ENCODE measurements at places on chromosomes 13 and 19.
A peak's percentile ranks its signal among the peaks of the same experiment; 100 is the strongest.

DNA sequence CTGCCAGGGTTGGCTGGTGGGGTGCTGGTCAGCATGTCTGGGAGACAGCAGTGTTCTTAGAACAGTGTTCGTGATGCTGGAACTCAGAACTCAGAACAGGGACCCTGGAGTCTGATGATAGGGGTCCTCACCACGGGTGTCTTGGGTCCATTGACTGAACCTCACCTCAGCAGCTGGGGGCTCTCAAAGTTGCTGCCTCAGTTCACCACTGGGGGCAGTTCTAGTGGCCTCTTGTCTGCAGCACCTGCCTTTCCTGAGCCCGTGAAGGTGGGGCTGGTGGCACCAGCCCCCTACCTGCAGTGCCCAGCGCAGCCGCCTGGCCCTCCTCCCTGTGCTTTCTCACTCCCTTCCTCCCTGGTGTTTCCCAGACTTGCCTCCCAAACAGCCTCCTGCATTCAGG is 28.5 kb downstream of the SAFB start:
- H3K4me3 ChIP-seq: no peak overlapping the region
- H3K27me3 ChIP-seq: no peaks in the 10 kb centered on the region
- peaks cover 82% of the 10 kb centered on the region for H3K36me3 ChIP-seq
- peaks cover 4% of the 10 kb centered on the region for H3K4me1 ChIP-seq
- DNase-seq: no peak

- no peak overlapping the region for H3K27ac ChIP-seq
- H3K4me3 ChIP-seq: no peak overlapping the region
- no peaks in the 10 kb centered on the region for H3K36me3 ChIP-seq
- peaks cover 3% of the 10 kb centered on the region for H3K4me1 ChIP-seq
These were observed 36.4 kb upstream of the IGFL4 start for GRCh38 chr19:46076951-46077814.

DNA sequence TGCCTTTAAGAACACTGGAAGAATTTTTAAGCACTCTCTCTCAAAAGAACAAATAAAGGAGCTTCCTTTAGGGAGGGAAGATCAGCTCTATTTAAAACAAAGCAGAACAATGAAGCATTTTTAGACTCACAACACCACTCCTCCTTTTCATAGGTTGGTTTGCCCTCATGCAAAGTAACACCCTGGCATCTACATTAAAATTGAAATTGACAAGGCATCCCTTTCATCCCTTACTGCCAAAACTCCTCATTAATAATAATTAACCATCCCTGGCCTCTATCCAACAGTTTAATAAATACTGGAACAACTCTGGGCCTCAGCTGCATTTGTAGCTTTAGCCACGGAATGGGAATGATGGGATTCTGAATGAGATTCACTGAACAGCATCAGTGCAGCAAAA is 929.1 kb downstream of the PCDH9 start:
- no peaks in the 10 kb centered on the region for H3K36me3 ChIP-seq
- no peaks in the 10 kb centered on the region for H3K27me3 ChIP-seq
- no peak for DNase-seq

DNA sequence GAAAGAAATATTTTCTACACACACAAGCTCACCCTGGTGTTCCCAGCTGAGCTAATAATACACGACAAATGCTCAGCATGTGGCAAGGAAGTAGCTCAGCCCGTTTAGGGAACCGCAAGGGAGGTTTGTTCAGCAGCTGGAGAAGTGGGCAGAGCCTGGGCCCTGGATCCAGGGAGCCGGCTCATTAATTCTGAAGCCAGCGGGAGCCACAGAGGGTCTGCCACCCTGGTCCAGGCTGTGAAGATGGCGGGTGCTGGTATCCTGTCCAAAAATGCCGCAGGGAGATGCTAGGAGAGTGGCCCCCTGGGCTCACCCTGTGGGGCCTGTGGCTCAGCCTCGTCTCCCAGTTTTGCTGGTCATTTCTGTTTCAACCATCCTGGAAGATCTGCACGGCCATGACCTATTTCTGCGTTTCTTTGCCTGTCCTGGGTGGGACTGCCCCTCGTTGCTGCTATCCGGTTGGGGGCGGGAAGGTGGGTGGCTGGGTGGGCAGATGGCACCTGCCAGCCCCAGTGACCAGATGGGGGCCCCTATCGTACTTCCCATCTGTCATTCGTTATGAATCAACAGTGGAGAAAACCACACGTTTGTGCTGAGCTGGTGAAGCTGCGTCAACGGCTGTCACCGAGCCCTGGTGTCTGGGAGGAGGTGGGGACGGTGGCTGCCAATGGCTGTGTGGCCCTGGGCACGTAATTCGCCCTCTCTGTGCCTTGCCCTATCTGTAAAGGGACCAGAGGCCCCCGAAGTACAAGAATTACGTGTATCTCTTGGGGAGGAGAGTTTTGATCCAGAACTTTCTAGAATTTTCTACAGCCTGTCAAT is 2.7 kb upstream of the GNA15 start:
- no peaks in the 10 kb centered on the region for H3K27me3 ChIP-seq
- no peaks in the 10 kb centered on the region for H3K36me3 ChIP-seq
- H3K4me1 ChIP-seq: no peaks in the 10 kb centered on the region
- H3K4me3 ChIP-seq: no peak overlapping the region
- no peak overlapping the region for H3K27ac ChIP-seq
- peak; percentile 62 for DNase-seq

- H3K27ac ChIP-seq: no peak overlapping the region
- H3K4me1 ChIP-seq: no peaks in the 10 kb centered on the region
- no peak overlapping the region for H3K4me3 ChIP-seq
- H3K27me3 ChIP-seq: no peaks in the 10 kb centered on the region
- DNase-seq: no peak
These were observed 56.1 kb upstream of the F7 start for GRCh38 chr13:113049521-113049941.

GRCh38 chr19:2987797-2988196 is 10.4 kb downstream of the TLE6 start:
- no peaks in the 10 kb centered on the region for H3K27me3 ChIP-seq
- no peak overlapping the region for H3K27ac ChIP-seq
- no peaks in the 10 kb centered on the region for H3K36me3 ChIP-seq

- H3K27me3 ChIP-seq: no peaks in the 10 kb centered on the region
- no peak overlapping the region for H3K4me3 ChIP-seq
- H3K36me3 ChIP-seq: no peaks in the 10 kb centered on the region
- H3K27ac ChIP-seq: no peak overlapping the region
- H3K4me1 ChIP-seq: no peaks in the 10 kb centered on the region
- no peak for DNase-seq
These were observed 1264.6 kb downstream of the PCDH9 start for GRCh38 chr13:65965501-65965900.

GRCh38 chr13:46087481-46087880 is 17.4 kb downstream of the CPB2 start:
- H3K4me3 ChIP-seq: no peak overlapping the region
- H3K4me1 ChIP-seq: no peaks in the 10 kb centered on the region
- no peaks in the 10 kb centered on the region for H3K36me3 ChIP-seq

DNA sequence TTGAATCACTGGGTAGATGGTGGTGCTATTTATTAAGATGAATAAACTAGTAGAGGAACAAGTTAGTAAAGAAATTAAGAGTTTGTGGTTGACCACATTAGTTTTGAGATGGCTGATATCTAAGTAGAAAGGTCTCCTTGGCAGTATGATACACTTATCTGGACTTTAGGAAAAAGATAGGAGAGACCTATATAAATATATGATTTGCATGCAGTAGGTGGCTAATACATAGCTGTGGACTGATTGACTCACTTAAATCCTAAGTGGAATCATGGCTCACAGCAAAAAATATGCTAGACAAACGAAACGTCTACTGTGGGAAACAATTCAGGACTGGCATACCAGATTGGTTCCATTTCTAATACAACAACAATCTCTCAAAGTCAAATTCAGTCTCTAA is 92.0 kb downstream of the CAB39L start:
- H3K4me1 ChIP-seq: no peaks in the 10 kb centered on the region
- no peak overlapping the region for H3K4me3 ChIP-seq
- H3K27ac ChIP-seq: no peak overlapping the region
- no peak for DNase-seq

DNA sequence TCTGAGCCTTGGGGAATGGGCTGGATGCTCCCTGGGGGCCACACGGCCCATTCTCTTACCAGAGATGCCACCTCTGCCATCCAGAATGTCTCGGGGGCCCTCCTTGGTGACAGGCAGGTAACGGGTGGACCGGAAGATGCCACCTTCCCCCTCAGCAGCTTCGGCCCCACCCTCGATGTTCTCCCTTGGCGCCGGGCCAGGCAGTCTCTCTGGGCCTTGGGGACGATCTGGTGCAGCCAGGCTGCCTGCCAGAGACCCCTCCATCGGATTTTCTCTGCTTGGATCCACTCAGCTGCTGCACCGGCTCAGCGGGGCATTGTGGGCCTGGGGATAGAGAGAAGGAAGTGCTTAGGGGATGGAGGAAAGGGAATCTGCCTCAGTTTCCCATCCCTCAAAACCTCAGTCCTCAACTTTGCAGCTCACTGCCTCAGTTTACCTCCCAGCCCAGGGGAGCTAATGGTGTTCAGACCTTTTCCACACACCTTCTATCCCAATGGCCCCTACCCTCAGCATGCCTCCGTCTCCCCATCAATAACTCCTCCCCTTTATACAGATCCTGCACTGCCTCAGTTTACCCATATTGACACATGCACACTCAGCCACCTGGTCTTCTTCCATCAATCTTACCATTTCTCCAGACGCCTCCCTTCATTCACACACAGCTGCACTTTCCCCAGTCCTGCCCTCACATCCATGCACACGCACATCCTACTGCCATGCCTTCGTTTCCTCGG is 1.5 kb downstream of the WIZ start:
- H3K4me3 ChIP-seq: peak overlapping the region; percentile 48
- H3K27ac ChIP-seq: no peak overlapping the region
- no peak for DNase-seq
- H3K4me1 ChIP-seq: no peaks in the 10 kb centered on the region
- H3K27me3 ChIP-seq: no peaks in the 10 kb centered on the region

DNA sequence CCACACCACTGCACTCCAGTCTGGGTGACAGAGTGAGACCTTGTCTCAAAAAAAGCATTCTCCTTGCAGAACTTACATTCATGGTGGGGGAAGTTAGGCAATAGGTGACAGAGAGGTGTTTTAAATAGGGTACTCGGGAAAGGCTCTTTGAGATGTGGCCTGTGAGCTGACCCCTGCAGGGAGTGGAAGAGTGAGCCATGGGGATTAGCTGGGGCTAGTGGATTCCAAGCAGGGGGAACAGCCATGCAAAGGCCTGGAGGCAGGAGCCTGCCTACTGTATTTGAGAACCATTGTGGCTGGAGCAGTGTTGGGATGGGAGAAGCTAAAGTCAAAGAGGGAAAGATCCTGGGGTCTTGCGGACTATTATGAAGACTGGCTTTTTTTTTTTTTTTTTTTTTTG is 3.9 kb upstream of the DMKN start:
- no peak overlapping the region for H3K27ac ChIP-seq
- H3K27me3 ChIP-seq: no peaks in the 10 kb centered on the region
- DNase-seq: no peak
- no peaks in the 10 kb centered on the region for H3K4me1 ChIP-seq
- H3K4me3 ChIP-seq: no peak overlapping the region
- H3K36me3 ChIP-seq: no peaks in the 10 kb centered on the region

DNA sequence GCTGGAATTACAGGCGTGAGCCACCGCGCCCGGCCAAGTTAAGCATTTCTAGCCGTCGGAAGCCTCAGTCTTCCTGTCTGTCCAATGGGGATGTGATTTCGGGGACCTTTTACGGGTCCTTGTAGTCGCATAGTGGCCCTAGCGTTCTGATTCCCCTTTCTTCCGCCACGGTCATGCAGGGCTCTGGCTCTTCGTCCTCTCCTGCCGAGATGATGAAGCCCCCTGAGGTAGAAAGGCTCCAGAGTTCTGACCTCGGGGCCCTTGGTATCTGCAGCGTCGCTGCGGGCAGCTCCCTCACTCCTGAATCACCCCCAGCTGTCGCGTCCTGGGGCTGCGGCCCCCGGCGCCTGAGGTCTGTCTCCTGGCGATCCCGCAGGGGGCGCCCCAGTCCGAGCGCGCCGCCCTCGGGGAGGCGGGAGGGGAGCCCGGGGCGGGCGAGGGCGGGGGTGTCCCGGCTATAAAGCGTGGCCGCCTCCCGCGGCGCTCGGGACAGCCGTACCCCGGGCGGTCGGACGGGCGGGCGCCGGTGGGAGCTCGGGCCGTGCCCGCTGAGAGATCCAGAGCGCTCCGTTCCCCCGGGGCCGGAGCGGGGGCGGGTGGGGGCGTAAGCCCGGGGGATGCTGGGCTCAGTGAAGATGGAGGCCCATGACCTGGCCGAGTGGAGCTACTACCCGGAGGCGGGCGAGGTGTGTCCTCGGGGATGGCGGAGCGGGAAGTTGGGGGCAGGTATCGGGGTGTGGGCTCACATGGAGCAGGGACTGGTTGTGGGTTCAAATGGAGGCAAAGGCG is at the start of gene FOXA3:
Gene FOXA3, plus strand, starts transcription at position 487 of the 789 bp plus-strand sequence. Its CDS starts 131 bp downstream, at position 618.
- no peaks in the 10 kb centered on the region for H3K36me3 ChIP-seq
- peak; percentile 64 for DNase-seq
- H3K27ac ChIP-seq: no peak within 1 kb of the TSS
- H3K4me1 ChIP-seq: peaks cover 10% of the 10 kb centered on the region

- DNase-seq: no peak
- peaks cover 10% of the 10 kb centered on the region for H3K36me3 ChIP-seq
- H3K4me3 ChIP-seq: peak overlapping the region; percentile 90
- H3K27me3 ChIP-seq: no peaks in the 10 kb centered on the region
- H3K4me1 ChIP-seq: peaks cover 21% of the 10 kb centered on the region
These were observed 618 bp upstream of the ZBTB45 start for GRCh38 chr19:58520257-58520599.

Data from kidney (tissue), 22 donors.